ENCODE measurements at places on chromosomes 5 and 9.
A peak's percentile ranks its signal among the peaks of the same experiment; 100 is the strongest.

DNA sequence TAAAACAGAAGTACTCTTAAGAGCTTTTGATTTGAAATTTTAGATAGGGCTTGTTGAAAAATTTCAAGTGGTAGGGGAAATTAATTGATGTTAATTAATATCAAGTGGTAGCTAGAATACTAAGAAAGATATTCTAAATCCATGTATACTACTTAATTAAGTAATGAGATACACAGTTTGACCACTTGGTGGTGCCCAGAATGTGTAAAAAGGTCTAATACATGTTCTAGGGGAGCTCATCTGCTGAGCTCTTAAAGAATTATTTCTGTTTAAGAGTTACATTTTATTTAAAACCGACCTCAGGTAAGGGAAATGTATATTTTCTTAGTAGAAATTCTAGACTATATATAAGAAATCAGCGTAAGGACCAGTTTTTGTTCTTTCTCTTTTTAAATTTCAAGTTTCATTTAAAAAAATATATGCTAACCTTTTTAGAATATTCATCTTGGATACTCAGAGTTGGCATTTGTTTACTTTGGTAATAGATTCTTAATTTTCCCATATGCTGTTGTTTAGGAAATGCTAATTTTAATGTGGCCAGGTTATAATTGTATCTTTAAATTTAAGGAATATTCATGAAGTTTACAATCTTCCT lies 61.5 kb downstream of the LNPEP start:
- no peak for DNase-seq

DNA sequence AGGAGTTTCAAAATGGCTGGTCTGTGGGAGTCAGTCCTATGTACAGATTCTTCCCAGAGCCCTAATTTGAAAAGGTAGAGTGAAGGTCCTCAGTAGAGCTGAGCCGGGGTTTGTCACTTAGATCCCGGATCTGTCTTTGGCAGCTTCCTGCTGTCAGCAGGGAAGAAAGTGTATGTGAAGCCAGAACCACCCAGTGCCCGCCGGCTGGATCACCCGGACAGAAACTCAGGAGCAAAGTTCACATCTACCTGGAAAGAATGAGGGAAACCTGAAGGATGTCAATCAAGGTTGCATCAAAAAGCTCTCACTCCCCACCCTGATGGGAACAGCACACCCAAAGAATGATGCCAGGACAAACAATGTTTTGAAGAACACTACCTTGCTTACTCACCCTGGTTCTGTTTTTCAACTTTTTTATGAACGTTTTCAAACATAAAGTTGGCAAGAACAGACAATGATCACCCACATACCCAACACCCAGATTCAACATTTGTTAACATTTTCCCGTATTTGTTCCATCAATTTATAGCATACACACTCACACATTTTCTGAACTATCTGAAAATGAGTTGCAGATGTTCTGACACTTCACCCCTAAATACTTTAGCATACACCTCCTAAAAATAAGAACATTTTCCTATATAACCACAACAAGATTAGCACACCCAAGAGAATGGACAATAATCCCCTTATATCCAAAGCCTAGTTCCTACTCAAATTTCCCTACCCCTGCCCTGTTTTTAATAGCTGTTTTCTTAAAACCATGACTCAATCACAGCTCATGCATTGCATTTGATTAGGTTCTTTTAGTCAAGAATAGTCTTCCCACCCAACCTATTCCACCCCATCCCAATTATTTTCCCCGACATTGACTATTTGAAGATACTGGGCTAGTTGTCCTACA lies 133.9 kb downstream of the LHFPL2 start:
- no peak for DNase-seq

DNA sequence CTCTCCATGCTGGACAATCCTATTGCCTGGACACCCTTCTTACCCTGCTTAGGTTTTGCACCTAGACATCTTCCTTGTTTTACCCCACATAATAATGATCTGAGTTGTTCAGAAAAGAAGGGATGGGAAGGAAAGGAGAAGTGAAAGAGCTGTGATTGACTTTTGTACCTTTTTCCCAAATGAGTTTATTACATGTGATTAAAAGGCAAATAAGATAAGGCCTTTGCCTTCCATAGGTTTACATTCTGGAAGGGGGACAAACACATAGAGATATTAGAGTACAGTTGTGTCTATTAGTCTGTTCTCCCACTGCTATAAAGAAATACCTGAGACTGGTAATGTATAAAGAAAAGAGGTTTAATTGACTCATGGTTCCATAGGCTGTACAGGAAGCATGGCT lies 67.1 kb upstream of the RIOK2 start:
- no peak for DNase-seq

- no peak for DNase-seq
These were observed 23.8 kb upstream of the BOD1 start for GRCh38 chr5:173640156-173640804.

DNA sequence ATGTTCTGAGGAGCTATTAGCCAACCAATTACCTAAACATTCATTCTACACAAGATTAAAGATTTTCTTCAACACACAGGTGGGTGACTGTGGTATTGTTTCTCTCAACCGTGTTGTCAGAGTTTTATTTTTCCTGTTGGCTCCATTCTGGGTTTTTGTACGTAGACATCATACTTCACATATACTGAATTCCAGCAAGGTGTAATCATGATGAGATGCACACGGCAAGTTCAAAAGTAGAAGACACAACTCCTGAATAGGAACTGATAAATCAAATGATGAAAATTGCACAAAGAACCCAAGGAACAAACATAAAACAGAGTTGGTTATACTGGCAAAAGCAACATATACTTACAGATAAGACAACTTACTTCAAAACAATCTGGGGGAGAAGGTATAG lies 40.2 kb upstream of the RANBP6 start:
- no peak for DNase-seq

DNA sequence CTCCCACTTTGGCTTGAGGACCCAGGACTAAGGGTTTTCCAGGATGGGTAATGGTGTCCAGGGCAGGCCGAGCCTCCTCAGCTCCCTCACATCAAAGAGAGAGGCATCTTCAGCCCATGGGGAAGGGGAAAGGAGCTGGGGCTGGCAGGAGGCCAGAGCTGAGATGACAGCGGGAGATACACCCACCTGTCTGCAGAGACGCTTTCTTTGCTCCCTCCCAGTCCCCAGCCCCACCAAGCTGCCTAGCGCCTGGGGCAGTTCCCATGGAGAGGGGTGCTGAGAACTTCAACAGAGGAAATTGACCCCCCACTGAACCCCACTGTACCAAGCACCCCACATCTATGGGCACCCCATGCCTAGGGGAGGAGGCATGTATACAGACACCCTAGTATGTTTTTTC lies 10.6 kb downstream of the PCDH1 start:
- DNase-seq = no peak

GRCh38 chr9:76687861-76688391 lies 76.3 kb upstream of the PCA3 start:
- no peak for DNase-seq

DNA sequence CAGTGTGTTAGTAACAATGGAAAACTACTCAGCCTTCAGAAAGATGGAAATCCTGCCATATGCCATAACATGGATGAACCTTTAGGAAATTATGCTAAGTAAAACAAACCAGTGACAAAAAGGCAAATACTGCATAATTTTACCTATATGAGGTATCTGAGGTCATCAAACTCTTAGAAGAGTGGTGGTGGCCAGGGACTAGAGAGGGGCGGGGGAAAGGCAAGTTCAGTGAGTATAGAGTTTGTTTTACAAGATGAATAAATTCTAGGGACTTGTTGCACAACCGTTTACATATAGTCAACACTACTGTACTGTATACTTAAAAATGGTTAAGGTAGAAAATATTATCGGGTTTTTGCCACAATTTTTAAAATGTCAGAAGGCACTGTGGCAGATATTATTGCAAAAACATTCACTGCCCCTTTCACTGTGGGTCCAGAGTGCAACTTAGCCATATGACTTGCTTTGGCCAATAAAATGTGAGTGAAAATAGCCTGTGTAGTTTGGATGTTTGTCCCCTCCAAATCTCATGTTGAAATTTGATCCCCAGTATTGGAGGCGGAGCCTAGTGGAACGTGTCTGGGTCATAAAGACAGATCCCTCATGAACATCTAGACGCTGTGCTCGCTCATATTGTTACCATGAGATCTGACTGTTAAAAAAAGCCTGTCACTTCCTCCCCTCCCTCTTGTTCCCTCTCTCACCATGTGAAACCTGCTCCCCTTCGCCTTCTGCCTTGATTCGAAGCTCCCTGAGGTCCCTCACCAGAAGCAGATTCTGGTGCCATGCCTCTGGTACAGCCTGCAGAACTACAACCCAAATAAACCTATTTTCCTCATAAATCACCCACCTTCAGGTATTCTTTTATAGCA lies 9.5 kb downstream of the ZNF367 start:
- no peak for DNase-seq

DNA sequence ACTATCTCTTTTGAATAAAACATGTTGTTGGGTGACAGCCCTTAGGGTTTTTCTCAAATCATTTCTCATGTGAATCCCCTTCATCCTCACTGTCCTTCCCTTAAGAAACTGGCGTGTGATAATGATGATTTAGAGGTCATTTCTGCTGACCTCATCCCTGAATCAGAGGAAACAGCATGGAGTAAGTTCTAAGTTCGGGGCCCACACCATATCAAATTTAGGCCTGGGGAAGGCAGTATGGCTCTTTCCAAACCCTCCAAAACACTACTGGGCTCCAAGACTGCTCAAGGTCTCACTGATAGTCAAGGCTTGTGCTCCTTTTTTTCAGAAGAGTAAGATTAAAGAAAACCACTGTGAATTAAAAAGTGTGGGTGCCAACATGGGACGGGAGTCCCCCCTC lies 872 bp upstream of the SMIM3 start:
- no peak for DNase-seq

- DNase-seq = no peak
These were observed 324.4 kb downstream of the ENC1 start for GRCh38 chr5:74316064-74316603.

DNA sequence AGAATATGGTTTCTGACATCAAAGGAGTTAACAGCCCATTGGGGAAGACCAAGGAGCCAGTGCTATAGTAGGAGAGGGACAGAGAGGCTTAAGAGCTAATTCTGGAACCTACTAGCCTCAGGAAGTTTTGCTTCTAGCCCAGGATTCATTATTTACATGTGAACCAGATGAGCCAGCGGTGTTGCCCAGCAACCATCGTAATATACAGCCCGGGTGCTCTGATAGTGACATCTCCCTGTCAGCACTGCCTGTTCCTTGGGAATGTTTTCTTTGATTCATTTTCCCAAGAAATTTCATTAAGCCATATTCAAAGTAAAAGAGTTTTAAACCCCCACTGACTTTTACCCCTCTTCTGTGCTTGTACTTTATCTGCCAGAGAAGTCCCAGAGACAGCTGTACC lies 217.4 kb upstream of the ADAMTSL1 start:
- DNase-seq = no peak

DNA sequence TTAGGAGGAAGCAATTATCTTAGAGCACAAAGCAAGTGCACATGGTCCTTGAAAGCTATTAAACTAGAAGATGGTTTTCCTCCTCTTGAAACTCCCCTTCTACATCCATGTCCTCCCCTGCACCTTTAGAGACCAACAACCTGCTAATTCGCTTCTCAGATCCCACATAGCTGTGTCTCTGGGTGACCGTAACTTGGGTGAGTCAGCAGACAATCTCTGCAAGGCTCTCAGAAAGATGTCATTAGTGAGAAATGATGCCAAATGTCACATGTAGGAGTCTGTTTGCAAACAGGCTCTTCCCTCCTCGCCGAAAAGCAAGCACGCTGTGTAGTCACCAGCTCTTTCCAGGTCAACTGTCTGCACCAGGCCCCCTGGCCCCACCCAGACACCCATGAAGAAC lies 291.8 kb downstream of the SLIT3 start:
- no peak for DNase-seq

GRCh38 chr5:177124486-177124991 lies 9.0 kb upstream of the NSD1 start:
- DNase-seq = no peak

DNA sequence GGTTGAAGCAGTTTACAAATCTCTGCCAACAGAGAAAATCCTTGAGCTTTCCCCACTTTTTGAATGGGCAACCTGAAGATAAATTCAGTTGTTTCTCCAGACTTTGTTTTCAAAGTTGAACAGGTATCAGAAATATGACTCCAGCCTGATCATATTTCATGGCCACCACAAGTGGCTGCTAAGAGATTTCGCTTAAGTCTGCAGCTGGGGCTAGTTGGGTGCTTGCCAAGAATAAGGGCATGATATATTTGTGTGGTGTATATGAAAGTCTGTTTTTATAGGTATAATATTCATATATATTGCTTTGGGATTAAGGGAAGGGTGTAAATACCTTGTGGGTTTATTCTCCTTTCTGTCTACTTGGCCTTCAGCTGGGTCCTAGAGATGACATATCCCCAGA lies 168.4 kb upstream of the GDNF start:
- DNase-seq = no peak

DNA sequence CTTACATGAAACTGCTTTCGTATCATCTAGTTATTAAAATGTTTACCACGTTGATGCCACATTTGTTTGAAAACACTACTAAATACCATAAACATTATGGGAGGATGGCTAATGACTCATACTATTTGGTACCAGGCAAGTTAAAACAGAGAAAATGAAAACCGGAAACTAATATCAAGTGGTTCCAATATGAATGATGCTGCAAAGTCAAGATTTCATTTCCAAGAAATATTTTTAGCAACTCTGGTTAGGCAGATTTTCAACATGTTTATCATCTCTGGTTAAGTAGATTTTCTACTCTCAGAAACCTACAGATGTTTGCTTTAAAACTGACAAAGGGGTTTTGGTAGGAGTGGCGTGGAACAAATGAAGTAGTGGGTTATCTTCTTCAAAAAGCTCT lies 4.9 kb upstream of the F2R start:
- DNase-seq = no peak

DNA sequence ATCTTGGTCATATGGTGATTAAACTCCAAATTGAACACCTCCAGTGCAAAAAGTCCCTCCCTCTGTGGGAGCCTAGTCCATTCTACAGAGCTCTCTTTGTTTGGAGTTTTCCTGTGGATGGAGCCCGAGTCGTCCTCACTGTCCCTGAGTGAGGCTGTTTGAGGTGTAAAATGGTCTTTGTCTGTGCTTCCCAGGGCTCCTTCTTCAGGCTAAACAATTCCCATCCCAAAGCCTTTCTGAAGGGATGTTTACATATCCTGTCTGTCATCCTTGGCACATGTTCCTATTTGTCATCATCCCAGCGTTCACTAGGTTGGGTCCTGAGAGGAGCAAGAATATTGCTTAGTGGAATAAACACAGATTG lies 68.9 kb downstream of the COL27A1 start:
- DNase-seq = no peak

GRCh38 chr5:150846654-150847333 lies 473 bp downstream of the IRGM start:
- DNase-seq = peak; percentile 17

- DNase-seq = no peak
These were observed 209.4 kb downstream of the PIK3R1 start for GRCh38 chr5:68424799-68425537.

GRCh38 chr9:27673641-27674040 lies 100.4 kb upstream of the C9orf72 start:
- DNase-seq = no peak

DNA sequence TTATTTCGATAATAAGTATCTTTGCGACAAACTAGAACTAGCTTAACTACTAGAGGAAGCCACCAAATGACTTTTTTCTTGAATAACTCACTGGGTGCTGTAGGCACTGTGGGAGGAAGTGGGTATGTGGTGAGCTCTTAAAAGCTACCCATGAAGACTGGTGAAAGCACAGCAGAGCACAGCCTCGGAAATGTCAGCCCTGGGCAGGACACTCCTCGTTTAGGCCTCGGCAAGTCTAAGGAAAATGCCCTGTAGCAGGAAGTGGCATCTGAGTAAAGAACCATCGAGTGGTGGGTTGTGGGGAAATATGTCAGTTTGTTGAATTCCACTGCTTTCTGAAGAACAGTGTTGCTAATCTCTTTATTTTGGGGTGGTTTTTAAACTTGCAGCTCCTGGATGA lies 44.0 kb upstream of the NCS1 start:
- peak; percentile 60 for DNase-seq

Measured in stimulated activated CD8-positive, alpha-beta memory T cell treated with anti-CD3 and anti-CD28 coated beads, Interleukin-2, amount 100 ng/mL, for 1 hour (primary cell).